ENCODE measurements at places on chromosomes 3 and 15. TPM values are rescaled to one million over a fixed set of nuclear protein-coding genes. Genes with fewer than 3 reads are reported as not detected.
A peak's percentile ranks its signal among the peaks of the same experiment; 100 is the strongest.

DNA sequence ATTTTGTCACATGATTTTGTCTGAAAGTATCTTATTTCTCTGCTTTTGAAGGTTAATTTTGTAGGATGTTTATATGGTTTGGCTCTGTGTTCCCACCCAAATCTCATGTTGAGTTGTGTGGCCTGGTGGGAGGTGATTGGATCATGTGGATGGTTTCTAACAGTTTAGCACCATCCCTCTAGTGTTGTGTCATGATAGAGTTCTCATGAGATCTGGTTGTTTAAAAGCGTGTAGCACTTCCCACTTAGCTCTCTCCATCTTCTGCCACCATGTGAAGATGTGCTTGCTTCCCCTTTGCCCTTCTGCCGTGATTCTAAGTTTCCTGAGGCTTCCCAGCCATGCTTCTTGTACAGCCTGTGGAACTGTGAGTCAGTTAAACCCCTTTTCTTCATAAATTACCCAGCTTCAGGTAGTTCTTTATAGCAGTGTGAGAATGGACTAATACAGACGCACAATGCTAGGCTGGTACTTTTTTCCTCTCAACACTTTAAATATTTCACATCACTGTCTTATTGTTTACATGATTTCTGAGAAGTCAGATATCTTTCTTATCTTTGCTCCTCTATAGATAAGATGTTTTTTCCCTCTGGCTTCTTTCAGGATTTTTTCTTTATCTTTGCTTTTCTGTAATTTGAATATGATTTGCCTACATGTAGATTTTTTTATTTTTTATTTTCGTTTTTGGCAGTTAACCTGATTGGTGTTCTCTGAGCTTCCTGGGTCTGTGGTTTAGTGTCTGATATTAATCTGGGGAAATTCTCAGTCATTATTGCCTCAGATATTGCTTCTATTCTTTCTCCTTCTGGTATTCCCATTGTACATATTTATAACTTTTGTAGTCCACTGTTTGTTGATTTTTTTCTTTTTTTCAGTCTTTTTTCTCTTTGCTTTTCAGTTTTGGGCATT is 22.2 kb downstream of the BTD start:
- H3K27me3 ChIP-seq, result no peaks in the 10 kb centered on the region
- H3K27ac ChIP-seq, result no peak overlapping the region
- H3K4me1 ChIP-seq, result peaks cover 4% of the 10 kb centered on the region
- H3K4me3 ChIP-seq, result no peak overlapping the region

GRCh38 chr3:45948311-45948781 is 5.1 kb downstream of the CXCR6 start:
- peaks cover 50% of the 10 kb centered on the region for H3K4me1 ChIP-seq
- H3K36me3 ChIP-seq, result peaks cover 48% of the 10 kb centered on the region
- peak overlapping the region; percentile 10 for H3K4me3 ChIP-seq
- H3K27me3 ChIP-seq, result peaks cover 1% of the 10 kb centered on the region

DNA sequence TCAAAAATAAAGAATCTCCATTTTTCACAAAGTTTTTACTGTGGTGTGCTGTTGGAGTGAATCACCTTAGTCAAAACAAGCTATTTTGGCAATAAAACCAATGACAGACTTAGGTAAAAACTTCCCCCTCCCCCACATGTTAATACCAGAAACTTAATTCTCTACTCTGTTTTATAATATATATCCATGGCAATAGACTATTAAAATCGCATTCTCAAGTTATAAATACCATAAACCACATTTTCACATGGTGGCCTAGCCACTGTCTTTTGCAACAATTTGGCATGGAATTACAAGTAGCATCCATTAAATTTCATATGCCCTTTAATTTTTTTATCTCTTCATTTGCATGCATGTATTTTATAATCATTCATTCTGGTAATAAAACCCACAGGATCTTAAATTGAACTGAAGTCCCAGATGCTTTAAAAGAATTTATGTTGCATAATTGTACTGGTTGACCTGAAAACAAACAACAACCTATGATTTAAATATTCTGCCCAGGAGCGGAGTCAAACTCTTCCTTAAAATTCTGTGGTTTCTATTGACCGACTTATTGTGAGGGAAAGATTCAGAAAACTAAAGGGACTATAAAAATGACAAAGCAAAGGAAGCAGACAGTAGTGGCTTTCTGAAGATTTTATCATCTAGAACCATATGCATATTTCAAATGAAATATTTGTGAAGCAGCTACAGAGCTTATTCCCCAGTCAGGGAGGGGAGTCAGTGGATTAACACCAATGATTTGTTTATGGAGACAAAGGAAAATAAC is 229.0 kb upstream of the TBL1XR1 start:
- H3K4me3 ChIP-seq, result no peak overlapping the region
- peaks cover 32% of the 10 kb centered on the region for H3K4me1 ChIP-seq
- no peak overlapping the region for H3K27ac ChIP-seq
- DNase-seq, result no peak

GRCh38 chr3:50147447-50147846 is 7.7 kb upstream of the SEMA3F start:
- no peak for DNase-seq
- no peak overlapping the region for H3K4me3 ChIP-seq
- H3K4me1 ChIP-seq, result no peaks in the 10 kb centered on the region
- no peak overlapping the region for H3K27ac ChIP-seq

GRCh38 chr3:119628390-119628789 is 30.7 kb downstream of the PLA1A start:
- no peak overlapping the region for H3K27ac ChIP-seq
- peaks cover 30% of the 10 kb centered on the region for H3K4me1 ChIP-seq
- no peak for DNase-seq
- H3K4me3 ChIP-seq, result no peak overlapping the region
- no peaks in the 10 kb centered on the region for H3K36me3 ChIP-seq

Gene CILP
- not detected for total RNA-seq

Gene PLCH1
- total RNA-seq, result not detected

Gene SEMA3G
- not detected for total RNA-seq
